ENCODE measurements at places on chromosomes 3 and 15. TPM values are rescaled to one million over a fixed set of nuclear protein-coding genes. Genes with fewer than 3 reads are reported as not detected.

RPUSD3 gene
- 39.3 TPM for total RNA-seq

ABTB1 gene
- total RNA-seq: 18.0 TPM

EAF1 gene
- 23.0 TPM for total RNA-seq

COL7A1 gene
- 22.5 TPM for total RNA-seq

CACNA2D3 gene
- under 0.01 TPM for total RNA-seq

RHOV gene
- not detected for total RNA-seq

CLDN18 gene
- under 0.01 TPM for total RNA-seq

ROPN1 gene
- total RNA-seq: not detected

AQR gene
- total RNA-seq: 29.8 TPM

CCR4 gene
- not detected for total RNA-seq

MYLK gene
- total RNA-seq: 325 TPM

PLSCR4 gene
- total RNA-seq: 20.3 TPM

EPHB3 gene
- 18.0 TPM for total RNA-seq

ALDH1L1 gene
- not detected for total RNA-seq

DPPA2 gene
- total RNA-seq: not detected

ARNT2 gene
- 4.7 TPM for total RNA-seq

GALNT15 gene
- 93.0 TPM for total RNA-seq

SLC28A2 gene
- not detected for total RNA-seq

ASB14 gene
- total RNA-seq: not detected

FSD2 gene
- not detected for total RNA-seq

KLHL6 gene
- total RNA-seq: not detected

FURIN gene
- 45.2 TPM for total RNA-seq

SLC35G2 gene
- total RNA-seq: 15.3 TPM

IL5RA gene
- not detected for total RNA-seq

C3orf62 gene
- total RNA-seq: 1.3 TPM

LSMEM2 gene
- not detected for total RNA-seq

FBN1 gene
- 887 TPM for total RNA-seq

SAMMSON gene
- total RNA-seq: not detected

CD200R1 gene
- not detected for total RNA-seq

FEZF2 gene
- total RNA-seq: not detected

NSUN3 gene
- total RNA-seq: 11.4 TPM

SCAANT1 gene
- not detected for total RNA-seq

CFAP91 gene
- 0.44 TPM for total RNA-seq

STRA6 gene
- 0.83 TPM for total RNA-seq

All from smooth muscle cell of trachea (primary cell).